Effector CD4-positive, alpha-beta T cell (primary cell): ENCODE measurements at places on chromosomes 1 and 21.

DNA sequence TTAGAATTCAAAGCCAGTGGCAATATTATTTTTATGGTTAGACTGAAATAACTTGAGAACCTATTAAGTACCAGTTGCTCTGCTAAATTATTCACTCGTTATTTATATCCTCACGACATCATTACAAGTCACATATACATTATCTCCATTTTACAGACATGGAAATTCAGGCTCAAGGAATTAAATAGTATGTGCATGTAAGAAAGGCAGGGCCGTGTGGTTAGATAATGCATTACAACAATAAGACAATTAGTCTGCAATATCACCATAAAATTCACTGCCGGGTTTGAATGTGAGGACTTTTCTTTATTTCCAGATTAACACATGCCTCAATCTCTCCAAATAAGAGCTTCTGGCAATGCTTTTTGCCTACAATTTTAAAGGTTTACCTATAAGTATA, 523.4 kb downstream of the PTBP2 start:
- DNase-seq, result no peak

DNA sequence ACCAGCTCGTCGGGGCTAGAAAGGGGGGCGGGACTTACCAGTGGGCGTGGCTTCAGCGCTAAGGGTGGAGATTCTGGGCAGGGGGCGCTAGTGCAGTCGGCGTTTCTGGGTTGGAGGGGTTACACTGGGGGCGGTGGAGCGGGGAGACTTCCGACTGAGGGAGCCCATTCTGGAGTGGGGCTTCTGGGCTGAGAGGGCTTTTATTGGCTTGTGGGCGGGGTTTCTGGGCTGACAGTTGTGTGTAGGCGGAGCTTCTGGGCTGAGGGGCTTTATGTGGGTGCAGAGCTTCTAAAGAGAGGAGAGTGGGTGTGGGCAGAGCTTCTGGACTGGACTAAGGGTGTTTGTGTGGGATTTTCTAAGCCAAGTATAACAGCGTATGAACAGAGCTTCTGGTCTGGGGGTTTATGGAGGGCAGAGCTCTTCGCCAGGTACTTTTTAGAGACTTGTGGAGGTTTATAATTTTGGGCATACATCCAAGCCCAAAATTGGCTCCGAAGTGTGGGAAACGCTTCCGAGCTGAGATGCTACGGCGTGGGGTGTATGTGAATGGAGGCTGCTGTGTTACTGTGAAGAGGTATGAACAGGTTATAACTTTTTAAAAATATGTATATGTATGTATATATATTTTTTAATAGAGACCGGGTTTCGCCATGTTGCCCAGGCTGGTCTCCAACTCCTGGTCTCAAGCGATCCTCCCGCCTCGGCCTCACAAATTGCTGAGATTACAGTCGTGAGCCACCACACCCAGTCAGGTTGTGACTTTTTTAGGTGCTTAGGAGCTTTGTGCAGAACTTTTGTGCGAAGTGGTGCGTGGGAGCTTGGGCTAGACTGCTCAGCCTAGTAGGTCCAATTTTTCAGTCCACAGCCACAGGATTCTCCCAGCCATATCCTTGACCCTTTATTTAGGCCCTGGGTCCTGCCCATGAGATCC, 825 bp downstream of the TMEM39B start:
- DNase-seq, result no peak

- DNase-seq, result no peak
Measured at GRCh38 chr1:208510192-208510952, 266.2 kb upstream of the PLXNA2 start.

DNA sequence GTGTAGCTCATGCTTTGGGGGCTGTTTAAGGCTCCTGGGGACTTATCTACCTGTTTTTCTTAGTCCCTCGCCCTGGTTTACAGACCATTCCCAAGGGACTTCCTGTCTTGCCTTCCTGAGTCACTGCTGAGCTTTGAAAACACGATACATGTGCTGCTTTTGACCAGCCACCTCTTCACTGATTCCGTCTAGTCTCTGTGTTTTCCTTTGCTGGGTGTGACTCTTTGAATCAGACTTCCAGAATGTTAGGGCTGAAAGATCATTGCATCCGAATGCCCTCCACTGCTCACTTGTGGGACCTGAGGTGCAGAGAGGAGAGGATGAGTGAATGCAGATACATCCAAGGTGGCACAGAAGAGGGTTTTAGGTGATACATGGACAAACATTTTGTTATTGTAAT, 35.4 kb upstream of the CITED4 start:
- no peak for DNase-seq

GRCh38 chr1:209758400-209758799, 2.5 kb downstream of the TRAF3IP3 start:
- DNase-seq, result no peak

DNA sequence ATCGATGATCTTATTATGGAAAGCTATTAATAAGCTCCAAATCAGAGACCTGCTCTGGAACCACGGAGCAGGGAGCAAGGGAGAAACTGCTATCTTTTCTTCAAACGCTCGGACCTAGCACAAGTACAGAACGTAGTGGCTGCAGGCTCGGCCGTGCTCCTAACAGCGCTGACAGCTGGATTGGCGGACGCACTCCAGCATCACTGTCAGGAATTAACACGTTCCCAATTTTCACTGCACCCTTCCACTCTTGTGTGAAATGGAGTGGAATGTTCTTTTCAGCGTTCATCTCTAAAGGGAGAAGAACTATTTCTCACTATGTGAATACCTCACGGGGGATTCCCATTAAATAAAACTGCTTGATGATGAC, 106.9 kb downstream of the ZNF281 start:
- no peak for DNase-seq

- DNase-seq, result no peak
Measured at GRCh38 chr1:153379591-153379990, 4.2 kb upstream of the S100A12 start.

GRCh38 chr1:46244656-46245371, 2.7 kb upstream of the RAD54L start:
- no peak for DNase-seq

DNA sequence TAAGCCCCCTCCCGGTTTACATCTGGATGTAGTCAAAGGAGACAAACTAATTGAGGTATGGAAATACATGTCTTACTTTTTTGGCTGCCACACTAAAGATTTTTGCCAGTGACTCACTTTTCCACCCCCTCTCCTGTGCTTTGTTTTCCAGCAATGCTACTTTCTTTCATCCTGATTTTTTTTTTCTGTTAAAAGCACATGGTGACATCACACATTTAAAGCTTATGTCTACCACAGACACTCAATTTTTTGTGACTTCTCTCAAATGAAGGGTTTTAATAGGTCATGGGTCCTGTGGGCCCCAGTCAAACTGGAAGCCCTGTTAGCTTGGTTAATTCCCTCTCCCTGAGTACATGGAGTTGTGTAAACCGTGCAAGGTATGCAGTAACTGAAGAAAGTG, 2.2 kb downstream of the PPP1R8 start:
- no peak for DNase-seq

DNA sequence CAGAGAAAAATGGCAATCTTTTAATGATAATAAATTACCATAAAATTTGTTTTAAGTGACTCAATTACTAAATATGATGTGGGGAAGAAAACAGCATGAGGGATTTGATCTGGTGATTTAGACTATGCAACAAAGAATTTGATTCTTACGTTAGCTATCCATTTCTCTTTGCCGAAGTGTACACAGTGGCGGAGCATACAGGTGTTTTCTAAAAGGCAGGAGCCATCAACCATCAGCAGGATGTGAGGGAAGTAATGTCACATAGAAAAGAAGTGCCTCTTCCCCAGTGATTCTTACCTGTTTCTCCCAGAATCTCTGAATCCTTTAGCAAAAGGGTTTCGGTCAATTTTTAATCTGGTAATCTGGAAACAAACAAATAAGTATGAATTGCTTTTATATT, 74.3 kb downstream of the TBX15 start:
- DNase-seq, result no peak

DNA sequence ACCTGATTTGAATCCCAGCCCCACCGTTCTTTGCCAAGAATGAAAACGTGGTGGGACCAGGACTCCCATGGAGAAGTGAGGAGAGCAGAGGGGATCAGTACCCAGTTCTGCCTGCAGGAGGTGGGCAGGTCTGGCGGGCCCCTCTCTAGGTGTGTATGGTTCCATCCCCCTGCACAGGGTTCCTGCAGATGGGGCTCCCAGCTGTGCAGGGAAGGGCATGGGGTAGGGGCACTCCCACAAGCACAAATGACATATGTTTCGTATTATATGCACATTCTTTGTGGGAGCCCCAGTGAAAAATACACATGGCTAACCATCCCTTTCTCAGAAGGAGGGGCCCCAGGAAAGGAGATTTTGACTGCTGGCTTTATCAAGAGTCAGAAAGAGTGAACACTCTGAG, 144.6 kb downstream of the PLPP3 start:
- DNase-seq, result no peak

DNA sequence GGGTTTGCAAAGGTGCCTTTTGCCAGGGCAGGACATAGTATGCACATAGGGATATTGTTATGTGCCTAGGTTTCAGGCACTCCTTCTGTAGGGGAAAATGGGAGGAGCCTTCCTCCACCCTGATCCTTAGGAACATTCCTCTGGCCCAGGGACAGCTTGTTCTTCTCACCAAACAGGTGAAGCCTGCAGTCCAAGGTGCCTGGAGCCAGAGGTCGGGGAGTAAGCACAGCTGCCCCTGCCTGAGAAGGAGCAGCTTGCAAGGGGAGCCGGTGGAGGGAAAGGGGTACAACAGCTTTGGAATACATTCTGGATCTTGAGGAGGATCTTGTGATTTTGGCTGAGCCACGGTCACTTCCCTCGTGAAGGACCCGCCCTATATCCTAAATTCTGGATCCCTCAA, 82.4 kb upstream of the CD1D start:
- DNase-seq, result no peak
